ENCODE measurements at places on chromosomes 16 and 17. TPM values are rescaled to one million over a fixed set of nuclear protein-coding genes. Genes with fewer than 3 reads are reported as not detected.

- H3K4me3 ChIP-seq = no peak overlapping the region
- H3K36me3 ChIP-seq = no peaks in the 10 kb centered on the region
- H3K27me3 ChIP-seq = peaks cover 80% of the 10 kb centered on the region
Observed at GRCh38 chr17:74921769-74922168, 1.3 kb downstream of the USH1G start.

- DNase-seq = peak; percentile 76
- no peaks in the 10 kb centered on the region for H3K36me3 ChIP-seq
- H3K4me3 ChIP-seq = peak within 1 kb of the TSS; percentile 57
- peaks cover 58% of the 10 kb centered on the region for H3K27me3 ChIP-seq
- H3K4me1 ChIP-seq = peaks cover 14% of the 10 kb centered on the region
- H3K27ac ChIP-seq = no peak within 1 kb of the TSS
Observed at GRCh38 chr16:56191156-56191815, at the start of gene GNAO1. Gene GNAO1 (plus strand): TSS chr16:56191489. CDS start chr16:56192236, 747 bp downstream.

- peaks cover 24% of the 10 kb centered on the region for H3K4me1 ChIP-seq
- H3K36me3 ChIP-seq = peaks cover 31% of the 10 kb centered on the region
- peak overlapping the region; percentile 100 for H3K4me3 ChIP-seq
- peak overlapping the region; percentile 94 for H3K27ac ChIP-seq
- H3K27me3 ChIP-seq = no peaks in the 10 kb centered on the region
Observed at GRCh38 chr17:40122999-40123810, 1.4 kb downstream of the MSL1 start.

DNA sequence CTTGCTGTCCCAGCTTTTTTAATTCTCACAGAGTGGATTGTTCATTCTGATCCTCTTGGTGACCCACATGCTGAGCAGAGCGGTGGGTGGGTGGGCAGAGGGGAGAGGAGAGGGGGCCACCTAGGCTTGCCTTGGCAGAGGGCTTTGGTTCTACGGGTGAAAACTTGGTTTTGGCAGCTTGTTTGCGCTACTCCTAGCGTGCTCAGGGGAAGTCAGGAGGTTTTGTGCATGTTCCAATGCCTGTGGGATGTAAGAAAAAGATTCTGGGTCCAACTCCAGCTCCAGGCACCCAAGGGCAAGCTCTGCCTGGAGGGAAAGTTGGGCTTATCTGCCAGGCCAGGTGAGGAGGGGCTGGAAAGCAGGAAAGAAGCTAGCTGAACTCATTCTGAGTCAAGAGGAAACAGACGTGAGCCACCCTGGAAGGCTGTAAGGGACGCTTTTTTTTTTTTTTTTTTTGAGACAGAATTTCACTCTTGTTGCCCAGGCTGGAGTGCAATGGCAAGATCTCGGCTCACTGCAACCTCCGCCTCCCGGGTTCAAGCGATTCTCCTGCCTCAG lies 169.1 kb downstream of the WSCD1 start:
- no peak overlapping the region for H3K4me3 ChIP-seq
- peaks cover 17% of the 10 kb centered on the region for H3K27me3 ChIP-seq
- no peak overlapping the region for H3K27ac ChIP-seq
- DNase-seq = no peak

Gene KIF2B
- total RNA-seq = not detected

DNA sequence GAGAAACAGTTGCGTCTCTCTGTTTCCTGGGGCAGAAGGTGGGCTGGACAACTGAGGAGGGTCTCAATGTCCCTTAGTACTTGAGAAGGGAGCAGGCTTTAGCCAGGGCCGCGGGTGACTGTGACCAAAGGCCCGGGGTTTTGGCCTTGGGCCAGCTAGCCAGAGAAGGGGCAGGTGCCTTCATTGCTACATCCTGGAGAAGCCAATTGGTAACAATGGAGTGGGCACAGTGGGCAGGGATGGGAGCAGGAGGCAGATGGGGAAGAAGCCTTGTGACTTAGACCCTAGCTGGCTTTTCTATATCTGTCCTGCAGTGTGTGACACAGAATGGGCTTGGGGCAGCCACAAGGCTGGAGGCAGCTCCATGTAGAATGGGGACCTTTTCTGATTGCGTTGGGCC lies 46.0 kb downstream of the CLEC16A start:
- no peak for DNase-seq
- H3K4me1 ChIP-seq = no peaks in the 10 kb centered on the region
- H3K27ac ChIP-seq = no peak overlapping the region
- H3K27me3 ChIP-seq = no peaks in the 10 kb centered on the region

DNA sequence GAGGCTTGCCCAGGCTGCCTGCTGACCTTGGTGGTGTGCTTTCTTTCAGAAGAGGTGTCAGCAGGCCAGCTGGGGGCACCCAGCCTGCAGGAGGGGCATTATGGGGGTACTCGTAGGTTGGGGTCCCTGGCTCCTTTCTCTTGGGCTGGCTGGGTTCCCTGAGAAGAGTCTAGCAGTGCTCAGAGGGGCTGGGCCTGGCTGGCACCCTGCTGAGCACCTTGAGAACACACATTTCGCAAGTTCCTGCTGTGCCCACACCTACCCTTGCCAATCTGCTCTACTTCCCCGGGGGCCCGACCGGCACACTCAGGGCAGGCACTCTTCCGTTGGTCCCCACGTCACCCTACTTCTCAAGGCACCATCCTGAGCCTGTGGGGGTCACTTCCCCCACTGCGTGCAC lies 5.1 kb downstream of the CEMP1 start:
- DNase-seq = peak; percentile 74
- no peak overlapping the region for H3K4me3 ChIP-seq
- H3K27me3 ChIP-seq = no peaks in the 10 kb centered on the region
- H3K27ac ChIP-seq = no peak overlapping the region
- peaks cover 73% of the 10 kb centered on the region for H3K36me3 ChIP-seq
- H3K4me1 ChIP-seq = peaks cover 6% of the 10 kb centered on the region

DNA sequence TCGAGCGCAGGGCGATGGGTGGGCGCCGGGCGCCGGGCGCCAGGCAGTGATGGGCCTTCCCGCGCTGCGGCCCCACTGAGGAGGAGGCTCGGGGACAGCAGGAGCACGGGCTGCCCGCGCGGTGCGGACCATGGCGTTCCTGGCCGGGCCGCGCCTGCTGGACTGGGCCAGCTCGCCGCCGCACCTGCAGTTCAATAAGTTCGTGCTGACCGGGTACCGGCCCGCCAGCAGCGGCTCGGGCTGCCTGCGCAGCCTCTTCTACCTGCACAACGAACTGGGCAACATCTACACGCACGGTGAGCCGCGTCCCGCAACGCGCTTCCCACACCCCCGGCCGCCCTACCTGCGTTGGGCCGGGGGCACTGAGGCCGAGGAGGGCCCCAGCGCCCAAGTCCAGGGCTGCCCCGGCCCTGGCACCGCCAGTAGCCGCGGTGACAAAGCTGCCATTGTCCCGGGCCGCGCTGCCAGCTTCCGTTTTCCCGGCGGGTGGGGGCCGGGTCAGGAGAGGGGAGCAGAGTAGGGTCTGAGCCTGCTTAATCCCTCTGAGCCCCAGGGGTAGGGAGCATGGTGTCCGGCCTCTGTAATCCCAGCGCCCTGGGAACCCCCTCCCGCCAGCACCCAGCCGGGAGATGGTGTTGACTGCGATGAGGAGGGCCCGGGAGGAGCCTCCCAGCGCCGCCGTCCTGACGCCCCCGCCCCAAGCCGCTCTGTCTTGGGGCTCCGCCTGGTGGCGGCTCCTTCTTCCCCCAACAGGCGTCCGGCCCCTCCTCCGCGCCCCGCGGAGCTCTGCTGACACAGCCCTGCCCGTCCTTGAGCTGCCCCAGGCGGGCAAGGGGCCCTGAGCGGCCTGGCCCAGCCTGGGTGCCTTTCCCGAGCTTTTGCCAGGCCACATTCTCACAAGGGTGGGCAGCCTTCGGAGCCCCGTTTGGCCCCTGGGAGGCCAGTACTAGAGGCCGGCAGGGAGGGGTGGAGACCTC lies 685 bp downstream of the PAQR4 start:
- H3K4me3 ChIP-seq = peak overlapping the region; percentile 71
- peaks cover 28% of the 10 kb centered on the region for H3K4me1 ChIP-seq
- H3K36me3 ChIP-seq = no peaks in the 10 kb centered on the region
- no peak overlapping the region for H3K27ac ChIP-seq
- peaks cover 37% of the 10 kb centered on the region for H3K27me3 ChIP-seq
- peak; percentile 89 for DNase-seq

- H3K27me3 ChIP-seq = no peaks in the 10 kb centered on the region
- no peak overlapping the region for H3K27ac ChIP-seq
- DNase-seq = no peak
- no peak overlapping the region for H3K4me3 ChIP-seq
Observed at GRCh38 chr17:21680366-21680765, 12.0 kb upstream of the KCNJ18 start.

DNA sequence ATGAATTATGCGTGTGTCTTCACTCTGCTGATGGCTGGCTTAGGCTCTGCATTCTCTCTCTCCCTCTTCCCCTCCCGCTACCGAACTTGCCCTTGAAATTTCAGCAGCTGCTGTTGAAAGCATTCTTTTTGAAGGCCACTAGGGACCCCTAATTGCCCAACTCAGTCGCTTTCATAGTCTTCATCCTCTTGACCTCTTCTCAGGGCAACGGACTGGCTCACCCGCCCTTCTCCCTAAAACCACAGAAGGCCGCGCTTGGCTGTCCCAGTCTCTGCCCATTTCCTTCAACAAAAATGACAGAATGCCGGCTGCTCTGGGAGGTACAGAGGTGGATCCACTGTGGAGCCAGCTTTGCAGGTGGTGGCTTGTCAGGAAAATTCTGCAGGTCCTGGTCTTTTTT lies 21.0 kb upstream of the FMNL1 start:
- peaks cover 8% of the 10 kb centered on the region for H3K4me1 ChIP-seq
- DNase-seq = no peak
- H3K36me3 ChIP-seq = no peaks in the 10 kb centered on the region
- H3K4me3 ChIP-seq = no peak overlapping the region
- no peaks in the 10 kb centered on the region for H3K27me3 ChIP-seq

DNA sequence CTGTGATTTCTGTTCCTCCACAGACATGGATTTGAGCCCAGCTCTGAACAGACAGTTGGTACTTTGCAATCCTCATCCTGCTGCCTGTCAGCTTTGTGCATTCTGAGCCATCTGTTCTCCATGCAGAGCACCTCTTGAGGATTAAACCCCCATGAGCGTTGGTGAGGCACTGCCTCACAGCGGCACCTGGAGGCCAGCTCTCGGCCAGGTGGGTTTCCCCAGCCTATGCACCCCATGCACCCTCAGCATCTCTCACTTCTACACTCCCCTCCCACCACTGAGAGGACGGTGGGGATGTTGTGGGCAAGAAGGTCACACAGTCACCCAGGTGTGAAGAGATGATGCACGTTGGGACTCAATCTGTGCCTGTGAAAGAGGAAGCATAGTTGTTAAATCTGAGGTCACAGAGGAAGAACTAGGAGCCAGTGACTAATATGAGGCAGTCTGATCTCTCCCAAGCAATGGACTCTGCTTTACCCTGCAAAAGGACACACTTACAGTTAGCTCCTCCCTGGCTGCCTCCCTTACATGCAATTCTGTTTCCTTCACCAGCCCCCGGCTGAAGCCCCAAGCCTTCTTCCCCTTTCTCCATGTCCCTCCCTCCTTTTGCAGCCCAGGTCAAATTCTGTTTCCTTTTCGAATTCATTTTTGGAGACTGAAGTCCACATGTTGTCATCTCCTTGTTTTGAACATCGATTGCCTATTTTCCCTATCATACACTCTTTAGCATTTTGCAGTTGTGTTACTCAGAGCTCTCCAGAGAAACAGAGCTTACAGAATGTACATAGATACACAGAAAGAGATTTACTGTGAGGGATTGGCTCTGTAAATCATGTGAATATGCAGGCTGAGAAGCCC lies 58.5 kb downstream of the HS3ST3B1 start:
- H3K4me3 ChIP-seq = no peak overlapping the region
- no peak for DNase-seq
- no peaks in the 10 kb centered on the region for H3K36me3 ChIP-seq
- H3K27me3 ChIP-seq = no peaks in the 10 kb centered on the region
- no peak overlapping the region for H3K27ac ChIP-seq

GRCh38 chr17:12485361-12485906 lies 180.3 kb upstream of the MYOCD start:
- H3K4me3 ChIP-seq = no peak overlapping the region
- DNase-seq = no peak
- no peaks in the 10 kb centered on the region for H3K36me3 ChIP-seq
- no peak overlapping the region for H3K27ac ChIP-seq

Gene CCL1
- total RNA-seq = not detected

- no peak overlapping the region for H3K4me3 ChIP-seq
- H3K4me1 ChIP-seq = no peaks in the 10 kb centered on the region
- H3K27me3 ChIP-seq = peaks cover 12% of the 10 kb centered on the region
- H3K36me3 ChIP-seq = no peaks in the 10 kb centered on the region
Observed at GRCh38 chr16:85835956-85836705, 36.6 kb downstream of the COX4I1 start.

GRCh38 chr16:13856811-13857511 lies 63.0 kb upstream of the ERCC4 start:
- H3K4me1 ChIP-seq = no peaks in the 10 kb centered on the region
- H3K27ac ChIP-seq = no peak overlapping the region
- no peaks in the 10 kb centered on the region for H3K36me3 ChIP-seq
- H3K27me3 ChIP-seq = no peaks in the 10 kb centered on the region

Gene SRCIN1
- 2.1 TPM for total RNA-seq

Gene FSCN2
- total RNA-seq = 3.6 TPM

Gene GNG13
- not detected for total RNA-seq

DNA sequence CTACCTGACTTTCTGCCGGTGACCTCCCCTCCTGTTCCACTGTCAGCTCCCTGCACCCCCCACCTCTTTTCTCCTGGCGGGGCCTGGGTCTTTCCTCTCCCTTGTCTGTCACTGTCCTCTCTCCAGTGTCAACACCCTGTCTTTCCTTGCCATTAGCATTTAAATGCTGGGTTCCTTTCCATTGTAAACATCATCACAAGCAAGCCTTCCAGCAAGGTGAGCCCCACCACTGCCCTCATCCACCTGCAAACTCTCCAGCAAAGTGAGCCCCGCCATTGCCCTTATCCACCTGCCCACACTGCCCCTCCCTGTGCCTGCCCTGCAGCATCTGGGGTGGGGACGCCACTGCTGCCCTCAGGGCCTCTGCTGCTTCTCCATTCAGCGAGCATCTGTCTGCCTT lies 195.0 kb downstream of the ENGASE start:
- no peak for DNase-seq
- no peak overlapping the region for H3K4me3 ChIP-seq
- H3K36me3 ChIP-seq = no peaks in the 10 kb centered on the region
- peaks cover 58% of the 10 kb centered on the region for H3K27me3 ChIP-seq

Gene EPOP
- 2.1 TPM for total RNA-seq

Gene HIGD1B
- total RNA-seq = 36.4 TPM

Gene AIPL1
- not detected for total RNA-seq

Gene TBC1D3H
- not detected for total RNA-seq

Gene PSMC3IP
- 4.2 TPM for total RNA-seq

- peaks cover 36% of the 10 kb centered on the region for H3K4me1 ChIP-seq
- H3K27ac ChIP-seq = peak overlapping the region; percentile 61
- H3K36me3 ChIP-seq = peaks cover 1% of the 10 kb centered on the region
- DNase-seq = no peak
- H3K4me3 ChIP-seq = no peak overlapping the region
- no peaks in the 10 kb centered on the region for H3K27me3 ChIP-seq
Observed at GRCh38 chr16:70704586-70704985, 18.7 kb upstream of the MTSS2 start.

Gene TP53TG3B
- total RNA-seq = not detected

- peaks cover 26% of the 10 kb centered on the region for H3K4me1 ChIP-seq
- DNase-seq = no peak
- no peak overlapping the region for H3K4me3 ChIP-seq
- no peaks in the 10 kb centered on the region for H3K27me3 ChIP-seq
Observed at GRCh38 chr17:35713069-35713728, 18.2 kb upstream of the RASL10B start.
